ENCODE measurements at places on chromosomes 1 and 21.

GRCh38 chr1:55233145-55233777, 18.1 kb upstream of the USP24 start:
- peak; percentile 64 for DNase-seq

DNA sequence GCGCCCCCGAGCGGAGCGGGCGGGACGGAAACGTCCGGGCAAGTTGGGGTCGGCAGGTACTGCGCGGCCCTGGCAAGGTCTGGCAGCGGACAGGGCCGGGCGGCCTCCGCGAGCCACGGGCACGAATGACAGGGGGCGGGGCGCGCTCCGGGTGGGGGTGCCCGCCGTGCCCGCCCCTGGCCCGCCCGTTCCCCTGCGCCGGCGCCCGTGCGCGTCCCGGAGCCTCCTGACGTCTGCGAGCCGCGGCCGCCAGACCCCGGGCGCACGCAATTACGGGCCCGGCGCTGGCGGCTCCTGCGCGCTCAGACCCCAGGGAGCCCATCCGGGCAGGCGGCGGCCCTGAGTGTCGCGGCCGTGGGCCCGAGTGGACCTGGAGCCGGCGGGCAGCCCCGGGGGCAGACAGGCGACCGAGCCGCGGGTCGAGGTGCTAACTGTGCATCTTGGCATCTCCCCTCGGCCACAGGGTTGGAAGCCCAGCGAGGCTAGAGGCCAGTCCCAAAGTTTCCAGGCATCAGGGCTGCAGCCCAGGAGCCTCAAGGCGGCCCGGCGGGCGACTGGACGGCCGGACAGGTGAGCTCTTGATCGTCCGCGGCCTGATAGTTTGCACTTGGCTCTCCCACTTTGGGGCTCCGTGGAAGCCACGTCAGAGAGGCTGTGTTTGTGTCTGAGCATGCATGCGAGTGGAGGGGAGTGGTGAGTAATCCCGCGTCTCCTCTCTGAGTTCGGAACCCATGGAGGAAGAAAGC, 918 bp downstream of the MIB2 start:
- DNase-seq = peak; percentile 32

DNA sequence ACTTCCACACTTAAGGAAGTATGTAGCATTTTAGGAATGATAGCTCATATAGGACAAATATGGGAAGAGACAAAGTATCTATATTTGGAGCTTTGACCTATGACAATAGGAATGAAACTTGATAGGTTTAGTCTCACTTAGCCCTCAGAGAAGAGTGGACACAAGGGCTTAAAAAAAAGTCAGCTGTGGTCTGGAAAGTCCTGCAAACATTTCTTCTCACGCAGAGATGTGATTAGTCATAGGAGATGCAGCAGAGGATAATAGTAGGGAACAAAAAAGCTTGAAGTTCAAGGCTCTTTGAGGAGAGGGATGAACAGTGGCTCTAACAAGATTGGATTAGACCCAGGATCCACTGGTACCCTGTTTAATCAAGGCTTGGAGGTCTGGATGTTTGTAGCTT, 14.8 kb upstream of the RNF220 start:
- peak; percentile 96 for DNase-seq

- DNase-seq = no peak
These were observed 181.6 kb downstream of the PTPRU start for GRCh38 chr1:29417971-29418370.

DNA sequence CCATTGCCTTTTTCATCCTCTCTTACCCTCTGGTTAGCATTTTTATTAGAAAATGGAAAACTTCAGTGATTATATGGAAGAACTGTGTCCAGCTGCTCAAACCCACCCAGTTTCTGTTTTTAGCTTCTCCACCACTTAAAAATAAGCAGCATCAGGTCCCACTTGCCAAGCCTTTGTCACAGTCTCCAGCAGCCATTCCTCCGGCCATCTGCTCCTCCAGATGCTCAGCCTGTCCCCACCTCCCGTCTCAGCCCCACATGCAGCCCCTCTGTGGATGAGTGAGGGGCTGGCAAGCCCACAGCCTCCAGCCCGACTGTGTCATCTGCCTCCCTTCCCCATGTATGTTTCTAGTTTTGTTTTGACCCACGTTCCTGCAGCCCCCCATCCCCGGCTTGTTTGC, 289.7 kb downstream of the HHAT start:
- no peak for DNase-seq

DNA sequence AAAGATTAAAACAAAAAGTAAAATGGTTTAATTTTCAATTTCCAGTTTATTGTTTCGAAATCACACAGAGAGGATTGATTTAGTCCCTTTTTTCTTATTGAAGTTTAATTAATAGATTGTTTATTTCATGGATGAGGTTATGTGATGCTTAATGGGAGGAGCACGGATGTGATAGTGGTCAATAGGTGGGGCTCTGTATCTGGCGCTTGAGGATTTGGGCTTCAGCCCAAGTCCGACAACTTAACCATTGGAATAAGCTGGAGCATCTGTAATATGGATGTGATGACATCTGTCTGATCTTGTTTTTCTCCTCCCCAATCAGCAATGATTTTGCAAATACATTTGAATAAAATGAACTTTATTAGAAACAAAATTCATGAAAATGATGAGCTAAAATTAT, 169.2 kb downstream of the LYPLAL1 start:
- DNase-seq = no peak

DNA sequence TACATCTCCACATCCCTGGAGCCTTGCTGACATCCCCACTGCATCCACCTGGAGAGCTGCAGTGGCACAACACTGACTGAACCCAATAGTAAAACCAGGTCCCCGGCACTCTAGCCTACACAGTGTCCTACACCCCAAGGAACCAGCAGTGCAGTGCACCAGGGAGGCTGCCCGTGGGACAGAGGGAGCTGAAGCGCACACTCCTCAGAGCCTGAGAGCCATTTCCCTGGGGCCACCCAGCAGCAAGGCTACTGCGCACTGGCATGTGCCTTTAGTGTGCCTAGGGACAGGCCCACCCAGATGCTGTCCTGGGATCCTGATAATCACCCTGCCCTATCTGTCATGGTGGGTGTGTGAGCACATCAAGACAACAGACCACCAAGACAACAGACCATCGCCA, 31.9 kb downstream of the NSL1 start:
- no peak for DNase-seq

DNA sequence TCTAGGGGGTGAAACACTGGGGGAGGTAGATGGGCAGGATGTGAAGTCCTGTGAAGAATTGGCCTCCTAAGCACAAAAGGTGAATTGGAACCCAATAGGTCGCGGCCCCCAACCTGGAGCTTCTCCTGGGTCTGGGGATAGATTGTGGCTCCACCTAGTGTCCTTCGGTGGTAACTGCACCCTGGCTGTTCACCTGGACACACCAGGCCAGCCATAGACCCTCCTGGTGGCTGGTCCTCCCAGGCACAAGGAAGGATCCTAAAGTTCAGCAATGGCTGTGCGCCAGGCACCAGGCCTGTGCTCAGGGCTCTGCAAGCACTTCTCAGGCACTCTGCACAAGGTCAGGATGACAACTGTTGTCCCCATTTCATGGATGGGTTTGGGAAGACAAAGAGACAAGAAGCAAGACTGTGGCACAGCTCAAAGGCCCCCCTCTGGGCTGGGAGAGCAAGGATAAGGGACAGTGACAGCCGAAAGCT, 13.5 kb downstream of the ESPN start:
- DNase-seq = peak; percentile 36

- no peak for DNase-seq
These were observed 1.3 kb upstream of the ATP1A1 start for GRCh38 chr1:116371752-116372151.

- no peak for DNase-seq
These were observed at the start of gene MIXL1 for GRCh38 chr1:226223157-226223785. Gene MIXL1, plus strand, starts transcription at chr1:226223664. Its CDS starts 18 bp downstream, at chr1:226223682.

DNA sequence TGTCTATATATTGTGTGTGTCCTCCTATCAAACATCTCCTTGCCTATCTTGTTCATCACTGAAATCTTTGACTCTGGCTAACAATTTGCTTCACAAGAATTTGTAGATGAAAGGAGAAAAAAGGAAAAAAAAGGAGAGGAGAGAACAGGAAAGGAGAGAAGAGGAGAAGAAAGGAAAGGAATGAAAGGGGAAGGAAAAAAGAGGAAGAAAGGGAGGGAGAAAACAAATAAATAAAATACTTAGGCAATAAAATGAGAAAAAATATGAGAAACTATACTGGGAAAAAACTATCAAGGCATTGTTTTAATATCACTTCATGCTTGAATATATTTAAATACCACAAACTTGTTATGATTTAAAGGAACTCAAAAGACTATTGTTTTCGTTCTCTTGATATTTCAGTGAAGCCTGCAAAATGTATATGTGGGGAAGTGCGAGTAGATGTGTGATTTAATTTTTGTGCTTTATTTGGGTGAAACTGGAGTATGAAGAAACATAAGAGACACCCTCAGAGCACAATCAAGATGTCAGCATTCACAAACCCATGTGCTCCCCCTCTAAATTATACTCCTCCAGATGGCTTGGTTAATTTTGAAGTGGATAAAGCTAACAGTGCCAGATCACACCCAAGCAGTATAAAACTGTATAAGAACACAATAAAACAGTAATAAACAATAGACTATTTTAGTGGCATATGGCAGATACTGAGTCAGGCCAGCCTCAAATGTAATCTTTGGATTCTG, 205.7 kb upstream of the SAMSN1 start:
- DNase-seq = no peak

DNA sequence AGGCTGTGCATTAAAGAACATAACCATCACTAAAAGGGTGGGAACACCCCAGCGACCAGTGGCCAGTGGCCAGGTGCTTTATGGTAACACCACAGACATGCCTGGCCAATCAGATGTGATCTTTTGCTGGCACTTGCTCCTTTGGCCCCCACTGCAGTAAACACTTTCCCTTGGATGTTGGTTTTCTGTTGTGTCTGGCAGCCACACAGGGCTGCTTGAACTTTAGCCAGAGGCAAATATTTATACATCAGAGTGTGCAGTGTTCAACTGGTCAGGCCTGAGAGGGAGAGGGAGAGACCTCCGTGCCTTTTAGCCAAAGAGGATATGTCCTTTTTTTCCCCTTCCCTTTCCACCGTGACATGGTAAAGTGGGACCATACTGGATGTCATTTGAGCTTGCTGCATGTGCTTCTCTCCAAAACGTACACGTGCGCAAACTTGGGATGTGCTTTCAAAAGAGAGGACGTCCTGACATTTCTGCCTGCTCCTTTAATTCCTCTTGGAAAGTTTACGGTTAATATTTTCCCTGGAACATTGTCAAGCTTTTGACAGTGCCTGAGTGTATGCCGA, 101.2 kb downstream of the NFIA start:
- peak; percentile 45 for DNase-seq

- peak; percentile 76 for DNase-seq
These were observed 7.3 kb downstream of the UQCRHL start for GRCh38 chr1:15799928-15800835.

DNA sequence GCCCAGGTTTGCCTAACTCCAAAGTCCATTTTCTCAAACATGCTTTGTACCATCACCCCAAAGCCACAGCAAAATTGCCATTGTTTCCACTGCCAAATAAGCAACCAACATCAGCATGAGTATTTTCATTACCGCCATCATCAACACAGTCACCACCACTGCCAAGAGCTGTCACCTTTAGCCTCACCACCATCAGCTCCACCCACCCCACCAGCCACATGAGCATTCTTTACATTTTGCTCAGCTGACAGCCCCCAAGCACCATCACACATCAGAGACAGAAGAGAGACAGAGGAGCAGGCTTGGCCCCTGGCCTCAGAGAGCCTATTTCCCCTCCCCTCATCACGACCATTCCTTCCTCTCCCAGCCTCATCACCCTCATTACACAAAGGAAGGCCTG, 42.7 kb downstream of the TAS1R2 start:
- DNase-seq = no peak

DNA sequence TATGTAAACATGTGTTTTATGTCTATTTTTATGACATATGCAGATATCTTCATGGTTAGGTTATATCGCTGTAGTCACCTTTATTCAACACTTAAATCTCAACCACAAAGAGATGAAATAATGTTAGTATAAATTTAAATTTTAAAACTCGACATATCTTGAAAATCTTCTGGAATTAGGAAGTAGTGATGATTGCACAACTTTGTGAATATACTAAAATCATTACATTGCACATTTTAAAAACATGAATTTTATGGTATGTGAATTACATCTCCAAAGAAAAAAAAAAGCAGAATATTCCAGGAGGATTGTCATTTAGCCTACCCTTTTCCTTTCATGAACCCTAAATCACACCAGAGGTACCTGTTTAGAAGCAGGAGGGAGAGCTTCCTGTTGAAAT, 39.4 kb upstream of the CACYBP start:
- no peak for DNase-seq

DNA sequence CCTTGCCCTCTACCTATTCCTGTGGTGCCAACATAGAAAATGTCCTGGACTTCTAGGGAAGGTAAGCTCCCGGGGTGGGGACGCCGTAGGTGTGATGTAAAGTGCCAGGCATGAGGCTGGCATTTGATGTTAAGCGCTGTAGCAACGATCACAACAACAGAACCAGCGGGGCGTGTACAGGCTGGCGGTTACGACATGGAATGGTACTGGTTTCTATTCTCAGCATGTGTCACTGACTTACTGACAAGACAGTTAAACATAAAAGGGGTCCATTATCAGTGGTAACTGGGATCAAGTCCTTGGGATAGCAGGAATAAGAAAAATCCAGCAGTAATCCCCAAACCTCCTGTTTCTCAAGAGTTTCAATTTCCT, 58.9 kb downstream of the TGFBR3 start:
- DNase-seq = no peak

GRCh38 chr1:70672442-70672888, 261.4 kb downstream of the CTH start:
- no peak for DNase-seq

DNA sequence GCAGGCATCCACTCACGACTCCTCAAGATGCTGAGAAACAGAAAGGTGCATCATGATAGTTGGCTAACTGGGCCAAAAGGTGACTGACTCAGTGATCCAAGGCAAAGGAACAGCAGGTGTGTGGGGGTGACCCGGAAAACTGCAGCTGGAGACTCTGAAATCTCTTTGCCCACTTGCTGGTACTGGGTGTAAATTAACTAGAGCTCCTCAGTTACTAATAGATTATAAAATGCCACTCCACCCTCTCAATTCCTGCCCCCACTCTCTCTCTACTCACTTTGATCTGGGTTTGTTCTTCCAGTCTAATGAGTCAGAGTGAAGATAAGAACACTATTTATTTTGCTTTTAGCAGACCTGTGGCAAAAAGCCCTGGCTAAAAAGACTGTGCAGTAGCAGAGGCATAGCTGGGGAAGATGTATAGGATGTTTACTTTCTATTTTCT, 7.2 kb upstream of the PIGC start:
- peak; percentile 28 for DNase-seq

DNA sequence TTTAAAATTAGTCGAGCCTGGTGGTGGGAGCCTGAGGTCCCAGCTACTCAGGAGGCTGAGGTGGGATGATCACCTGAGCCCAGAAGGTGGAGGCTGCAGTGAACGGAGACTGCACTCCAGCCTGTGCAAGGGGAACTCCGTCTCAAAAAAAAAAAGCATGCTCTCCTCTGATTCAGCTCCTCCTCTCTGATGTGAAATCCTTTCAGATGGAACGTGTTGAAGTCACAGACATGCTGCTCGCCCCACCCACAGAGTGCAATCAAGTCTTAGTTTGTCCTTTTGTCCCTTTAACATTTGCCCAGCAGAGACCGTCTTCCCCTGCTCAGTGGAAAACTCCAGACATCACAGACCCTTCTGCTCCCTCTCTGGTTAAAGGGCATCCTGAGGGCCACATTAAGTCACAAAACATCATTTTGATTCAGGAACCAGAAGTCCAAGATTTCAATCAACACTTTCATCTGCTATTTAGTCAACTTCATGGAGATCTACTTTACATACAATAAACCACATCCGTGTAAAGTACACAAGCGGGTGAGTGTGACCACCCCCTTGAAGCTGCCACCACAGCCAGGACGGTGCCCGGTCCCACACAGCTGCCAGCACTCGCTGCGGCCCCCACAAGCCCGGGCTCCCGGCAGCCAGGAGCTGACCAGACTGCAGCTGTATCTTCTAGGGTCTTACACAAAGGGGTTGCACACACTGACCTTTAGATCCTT, 18.9 kb upstream of the RNF223 start:
- DNase-seq = no peak
